ENCODE measurements at places on chromosomes 4 and X. TPM values are rescaled to one million over a fixed set of nuclear protein-coding genes. Genes with fewer than 3 reads are reported as not detected.

Gene RASGEF1B
- total RNA-seq = 9.1 TPM

Gene PAGE4
- total RNA-seq = not detected

Gene BANK1
- 0.27 TPM for total RNA-seq

Gene GLRB
- 0.38 TPM for total RNA-seq

Gene NUDT11
- 1.1 TPM for total RNA-seq

Gene AMBN
- total RNA-seq = not detected

Gene PRKG2
- 6.5 TPM for total RNA-seq

Gene FAM53A
- total RNA-seq = 0.22 TPM

Gene CPZ
- 3.0 TPM for total RNA-seq

Gene GIMD1
- total RNA-seq = not detected

Gene ZNF732
- 2.3 TPM for total RNA-seq

Gene EVC2
- 5.0 TPM for total RNA-seq

Gene FAM184B
- 0.19 TPM for total RNA-seq

Gene TMPRSS11D
- total RNA-seq = 161 TPM

Gene JCHAIN
- 2.0 TPM for total RNA-seq

Gene CT45A5
- not detected for total RNA-seq

Gene CCDC120
- total RNA-seq = 15.8 TPM

Gene MAGEA2
- total RNA-seq = not detected

Gene ZCCHC18
- total RNA-seq = 0.73 TPM

Gene CCDC158
- not detected for total RNA-seq

Gene SRPK3
- 0.09 TPM for total RNA-seq

Gene CLDN22
- not detected for total RNA-seq

Gene F11
- total RNA-seq = not detected

Gene WNK3
- 1.5 TPM for total RNA-seq

Gene SGMS2
- 53.4 TPM for total RNA-seq

Gene GAGE2A
- not detected for total RNA-seq

Gene ADAMTS3
- 0.15 TPM for total RNA-seq

Gene CT45A3
- total RNA-seq = not detected

Gene KCND1
- 0.53 TPM for total RNA-seq

Gene FSTL5
- total RNA-seq = not detected

Gene BST1
- total RNA-seq = 1.5 TPM

Gene BCORL1
- 3.2 TPM for total RNA-seq

Gene PWWP3B
- not detected for total RNA-seq
